Activated CD4-positive, alpha-beta T cell treated with anti-CD3 and anti-CD28 coated beads, Interleukin-2, Interleukin-4, amounts not matched to agents 100 ng/mL and 50 ng/mL, durations not matched to agents 16 hours and 8 hours (primary cell): ENCODE measurements at places on chromosomes 11 and 22.

DNA sequence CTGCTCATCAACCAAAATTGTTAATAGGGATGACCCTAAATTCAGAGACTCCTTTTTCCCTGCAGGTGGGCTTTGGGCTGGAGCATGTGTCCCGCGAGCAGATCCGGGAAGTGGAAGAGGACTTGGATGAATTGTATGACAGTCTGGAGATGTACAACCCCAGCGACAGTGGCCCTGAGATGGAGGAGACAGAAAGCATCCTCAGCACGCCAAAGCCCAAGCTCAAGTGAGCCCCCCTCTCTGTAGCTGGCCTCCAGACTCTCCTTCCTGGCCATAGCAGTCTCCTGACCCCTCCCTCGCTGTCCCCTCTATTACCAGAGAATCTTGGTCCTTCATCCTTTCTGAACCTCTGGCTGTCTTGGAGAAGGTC lies 47.9 kb upstream of the RAB1B start:
- DNase-seq: no peak

- DNase-seq: no peak
These were observed 1059.6 kb upstream of the RAG2 start for GRCh38 chr11:37657645-37658044.

GRCh38 chr11:84675396-84676025 lies 951.6 kb downstream of the DLG2 start:
- no peak for DNase-seq

- DNase-seq: no peak
These were observed 21.2 kb upstream of the MAP6 start for GRCh38 chr11:75689863-75690609.

DNA sequence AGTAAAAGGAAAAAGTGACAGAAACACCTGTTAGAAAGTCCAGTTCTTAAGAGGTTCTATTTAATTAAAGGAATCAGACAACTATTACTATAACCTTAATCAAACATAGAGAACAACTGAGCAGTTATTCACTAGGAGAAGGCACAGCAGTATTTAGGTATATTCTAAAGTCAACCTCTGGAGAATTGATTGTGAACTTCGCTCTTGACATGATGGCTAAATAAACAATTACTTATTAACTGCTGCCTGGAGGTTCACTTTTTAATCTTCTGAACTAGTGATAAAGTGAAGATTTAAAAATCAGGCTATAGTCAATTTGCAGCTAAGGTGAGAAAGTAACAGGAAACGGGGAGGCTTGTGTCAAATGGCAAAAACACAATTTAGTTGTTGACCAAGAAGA lies 557.3 kb downstream of the FAM181B start:
- no peak for DNase-seq

DNA sequence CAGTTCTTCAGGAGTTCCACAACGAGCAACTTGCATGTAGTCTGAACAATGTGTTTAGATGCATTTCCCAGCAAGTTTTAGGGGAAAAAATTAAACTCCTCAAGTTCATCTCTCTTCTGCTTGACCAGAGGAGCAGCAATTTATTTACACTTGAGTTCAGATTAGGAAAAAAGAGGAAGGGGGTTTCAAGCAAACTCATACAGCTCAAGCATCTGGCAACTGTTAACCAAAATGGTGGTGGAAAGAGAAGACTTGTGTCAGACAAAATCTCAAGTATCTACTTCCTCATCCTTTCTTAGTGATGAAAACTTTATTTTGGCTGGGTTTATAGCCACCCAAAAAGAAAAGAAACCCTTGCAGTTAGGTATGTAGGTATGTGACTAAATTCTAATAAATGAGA lies 29.1 kb upstream of the PICALM start:
- DNase-seq: no peak

DNA sequence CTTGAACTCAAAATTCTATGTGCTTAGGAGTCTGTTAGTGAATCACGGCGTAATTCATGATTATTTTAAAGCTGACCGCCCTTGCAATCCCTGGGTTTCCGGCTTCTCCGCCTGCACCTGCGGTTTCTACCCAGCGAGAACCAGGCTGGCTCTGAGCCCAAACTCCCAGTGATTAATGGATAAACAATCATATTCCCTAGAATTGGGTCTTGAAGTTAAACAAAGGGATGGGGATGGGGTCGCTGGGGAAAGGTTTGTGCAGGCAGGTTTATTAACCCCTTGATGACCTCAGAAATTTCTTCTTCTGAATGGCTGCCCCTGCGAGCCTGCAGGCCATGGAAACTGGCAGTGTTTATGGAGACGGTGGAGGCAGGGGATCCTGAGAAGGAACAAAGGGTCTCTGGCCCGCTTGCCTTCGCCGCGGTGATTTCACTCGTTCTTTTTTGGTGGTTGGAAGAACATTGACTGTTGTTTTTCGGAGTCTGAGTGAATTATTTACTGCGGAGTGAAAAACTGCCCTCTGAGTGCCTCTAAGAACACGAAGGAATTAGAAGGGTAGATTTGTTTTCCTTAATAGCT lies 1000.3 kb downstream of the BRD1 start:
- DNase-seq: no peak

- DNase-seq: peak; percentile 54
These were observed 71.4 kb upstream of the MPEG1 start for GRCh38 chr11:59283825-59284772.

DNA sequence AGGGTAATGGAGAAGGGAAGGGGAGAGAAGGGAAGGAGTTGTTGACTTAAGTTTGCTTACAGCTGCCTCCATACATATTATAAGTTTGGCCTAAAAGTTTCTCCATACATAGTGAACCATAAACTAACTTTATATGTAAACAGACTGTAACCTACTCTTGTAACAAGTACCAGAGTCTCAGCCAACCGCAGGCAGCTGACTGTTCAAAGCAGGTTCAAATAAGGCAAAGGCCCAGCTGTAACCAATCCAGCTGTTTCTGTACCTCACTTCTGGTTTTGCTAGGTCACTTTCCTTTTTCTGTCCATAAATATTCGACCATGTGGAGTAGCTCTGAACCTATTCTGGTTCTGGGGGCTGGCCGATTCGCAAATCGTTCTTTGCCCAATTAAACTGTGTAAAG lies 591.2 kb downstream of the INSC start:
- DNase-seq: no peak

- DNase-seq: no peak
These were observed 132.6 kb downstream of the SHANK2 start for GRCh38 chr11:71119656-71120269.

- no peak for DNase-seq
These were observed 26.8 kb downstream of the TRIM44 start for GRCh38 chr11:35689081-35689996.

GRCh38 chr22:22348127-22348814 lies 103.7 kb downstream of the VPREB1 start:
- DNase-seq: peak; percentile 6

GRCh38 chr11:3642071-3642951 lies 519 bp upstream of the ART5 start:
- DNase-seq: peak; percentile 36

GRCh38 chr11:77090046-77090372 lies 12.6 kb upstream of the OMP start:
- DNase-seq: no peak

- DNase-seq: no peak
These were observed 493 bp upstream of the CYTH4 start for GRCh38 chr22:37281646-37282384.

GRCh38 chr11:12762278-12762677 lies 88.1 kb downstream of the TEAD1 start:
- DNase-seq: no peak

DNA sequence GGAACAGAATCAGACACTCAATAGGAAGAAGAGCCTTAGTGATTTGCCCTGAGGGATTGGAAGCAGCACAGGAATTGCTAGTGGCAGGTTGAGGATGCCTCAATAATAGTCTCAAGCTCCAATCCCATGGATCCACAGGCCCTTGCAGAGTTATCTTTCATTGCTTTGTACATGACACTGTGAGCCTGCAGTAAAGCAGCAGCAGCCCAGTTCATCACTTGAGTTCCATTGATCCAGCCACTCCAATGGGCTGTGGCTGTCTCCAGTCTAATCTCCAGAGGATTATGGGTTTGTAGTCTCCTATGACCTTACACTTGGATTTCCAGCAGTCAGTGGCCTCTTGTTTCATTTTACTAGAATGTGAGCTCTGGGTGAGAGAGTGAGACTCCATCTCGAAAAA lies 45.4 kb downstream of the AAMDC start:
- no peak for DNase-seq

DNA sequence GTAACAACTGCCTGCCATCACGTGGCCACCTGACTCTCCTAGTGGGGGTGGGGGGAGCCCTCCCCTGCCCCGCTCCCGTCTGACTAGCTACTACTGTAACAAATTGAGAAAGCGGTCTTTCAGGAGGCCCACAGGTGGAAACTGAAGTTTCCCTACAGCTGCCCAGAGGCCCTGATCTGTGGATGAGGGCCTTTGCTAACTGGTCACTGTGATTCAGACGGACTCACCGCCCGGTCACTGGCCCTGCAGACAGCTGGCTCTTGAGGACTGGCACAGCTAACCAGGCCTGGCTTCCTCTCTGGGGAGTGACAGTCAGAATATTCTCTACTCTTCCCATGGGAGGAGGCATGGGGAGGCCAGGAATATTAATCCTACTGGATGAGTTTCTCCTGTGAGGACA lies 116.8 kb downstream of the ARHGAP8 start:
- DNase-seq: no peak

DNA sequence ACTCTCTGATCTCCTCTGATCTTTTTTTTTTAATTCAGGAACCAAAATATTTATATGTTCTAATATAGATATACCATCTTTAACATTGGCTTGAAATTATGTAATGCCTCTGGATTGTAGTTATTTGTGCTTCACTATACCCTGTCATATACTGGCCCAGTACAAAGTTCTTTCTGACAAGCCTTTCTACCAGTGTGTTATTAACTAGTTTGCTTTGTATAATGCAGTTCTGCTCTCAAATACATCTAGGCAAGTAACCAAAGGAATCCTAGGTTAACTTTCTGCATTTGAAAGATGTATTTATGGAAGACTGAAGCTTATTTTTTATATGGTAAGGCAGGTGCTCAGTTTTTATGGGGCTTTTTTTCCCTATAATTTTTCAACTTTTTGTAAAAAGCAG lies 36.1 kb downstream of the ARHGEF12 start:
- DNase-seq: no peak

DNA sequence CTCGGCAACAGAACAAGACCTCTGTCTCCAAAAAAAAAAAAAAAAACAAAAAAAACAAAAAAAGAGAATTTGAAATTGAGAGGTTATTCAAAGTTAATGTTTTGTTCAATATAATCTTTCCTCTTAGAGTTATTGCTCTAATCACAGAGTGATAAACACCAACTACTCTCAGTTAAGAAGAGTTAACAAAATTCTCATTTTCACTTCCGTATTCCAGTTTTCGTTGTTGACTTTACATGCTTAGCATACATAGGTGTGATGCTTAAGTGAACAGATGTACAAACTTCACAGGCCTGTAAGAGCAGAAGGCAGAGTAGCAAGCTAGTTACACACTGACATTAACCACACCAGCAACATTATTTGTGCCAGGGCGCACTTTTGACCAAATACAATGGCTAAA lies 12.3 kb downstream of the EIF4ENIF1 start:
- no peak for DNase-seq

GRCh38 chr22:27129266-27129665 lies 471.9 kb downstream of the MIAT start:
- peak; percentile 55 for DNase-seq

GRCh38 chr22:47808886-47809620 lies 1046.6 kb downstream of the TBC1D22A start:
- DNase-seq: no peak

- DNase-seq: no peak
These were observed 1.3 kb downstream of the UNC93B1 start for GRCh38 chr11:68002575-68002937.

GRCh38 chr22:48340727-48341709 lies 1486.7 kb downstream of the BRD1 start:
- no peak for DNase-seq

DNA sequence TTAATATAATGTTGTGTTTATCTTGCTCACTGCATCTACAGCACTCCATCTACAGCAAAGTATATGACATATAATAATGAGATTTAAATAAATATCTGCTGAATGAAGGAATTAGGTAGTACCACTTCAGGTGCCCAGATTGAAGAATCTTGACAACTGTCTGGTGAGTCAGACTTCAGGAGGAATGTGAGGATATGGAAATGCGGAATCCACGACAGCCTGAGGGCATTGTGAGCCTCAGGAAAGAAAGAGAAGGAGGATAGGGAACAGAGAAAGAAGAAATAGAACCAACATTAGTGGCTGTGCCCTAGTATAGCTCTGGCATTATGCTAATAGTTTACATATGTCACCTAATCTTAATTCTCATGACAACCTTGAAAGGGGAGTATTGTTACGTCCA lies 304.4 kb downstream of the AASDHPPT start:
- no peak for DNase-seq

- no peak for DNase-seq
These were observed 1.6 kb downstream of the SPTBN2 start for GRCh38 chr11:66727282-66728037.

DNA sequence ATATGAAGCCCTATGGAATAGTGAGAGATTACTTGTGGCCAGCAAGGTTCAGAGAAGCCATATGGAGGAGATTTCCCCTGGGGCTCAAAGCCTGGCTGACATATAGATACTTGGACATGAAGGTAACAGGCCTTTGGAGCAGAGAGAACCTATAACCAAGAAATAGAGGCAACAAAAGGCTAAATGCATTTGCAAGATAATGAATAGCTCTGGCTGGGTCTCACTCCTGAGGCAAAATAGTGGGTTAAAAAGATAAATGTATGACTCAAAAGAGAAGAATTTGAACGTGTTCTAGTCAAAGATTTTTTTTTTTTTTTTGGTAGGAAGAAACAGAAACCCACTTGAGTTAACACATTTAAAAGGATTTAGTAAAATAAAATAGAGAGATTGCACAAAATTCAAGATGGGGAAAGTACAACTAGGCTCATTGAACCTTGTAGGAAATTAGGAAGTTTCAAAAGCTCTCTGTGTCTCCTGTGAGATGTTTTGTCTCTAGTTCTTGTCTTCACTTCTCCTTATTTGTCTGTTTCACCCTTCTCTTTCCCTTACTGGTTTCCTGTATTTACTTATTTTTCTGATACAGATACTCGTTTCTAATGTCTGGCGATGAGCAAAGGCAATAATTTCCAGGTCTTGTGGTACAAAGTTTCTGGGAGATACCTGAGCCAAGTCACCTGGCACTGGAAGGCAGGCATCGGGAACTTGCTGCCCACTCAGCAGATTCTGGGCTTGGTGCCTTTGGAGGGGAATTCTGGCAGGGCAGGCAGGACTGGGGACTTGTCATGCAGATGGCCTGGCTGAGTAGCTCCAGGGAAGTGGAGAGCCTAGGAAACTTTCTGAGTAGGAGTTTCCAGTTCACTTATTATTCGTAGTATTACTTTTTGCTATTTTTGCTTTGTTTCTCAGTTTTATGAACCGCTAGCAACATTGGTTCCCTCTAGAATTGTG lies 49.2 kb upstream of the SESN3 start:
- DNase-seq: no peak

GRCh38 chr11:111324277-111324720 lies 26.0 kb downstream of the POU2AF3 start:
- DNase-seq: no peak

- DNase-seq: no peak
These were observed 653 bp downstream of the NAGA start for GRCh38 chr22:42069801-42070516.

GRCh38 chr22:21000987-21001600 lies 824 bp downstream of the THAP7 start:
- DNase-seq: no peak
